A549 treated with AZD2906 at 1 μM for 4 hours (cell line): ENCODE measurements at places on chromosomes 7 and 10. TPM values are rescaled to one million over a fixed set of nuclear protein-coding genes. Genes with fewer than 3 reads are reported as not detected.

The HYAL4 gene
- total RNA-seq: 0.05 TPM in 1 of 5 replicates, not detected in the others

The CALHM3 gene
- total RNA-seq: 0.23 to 0.52 TPM (median 0.35 TPM) in 5 replicates

The TMEM140 gene
- 1.1 to 1.4 TPM (median 1.3 TPM) in 5 replicates for total RNA-seq

The FGFBP3 gene
- total RNA-seq: 2.1 to 2.7 TPM (median 2.6 TPM) in 5 replicates

The FAS gene
- 28.6 to 38.2 TPM (median 30.3 TPM) in 5 replicates for total RNA-seq

The TMEM236 gene
- total RNA-seq: 0.03 to 0.07 TPM (median 0.05 TPM) in 5 replicates

The LRRC18 gene
- total RNA-seq: not detected in 5 replicates

The PLA2G12B gene
- not detected in 5 replicates for total RNA-seq

The KIF5B gene
- 51.6 to 80.7 TPM (median 63.2 TPM) in 5 replicates for total RNA-seq
